ENCODE measurements at places on chromosomes 6 and 20.

DNA sequence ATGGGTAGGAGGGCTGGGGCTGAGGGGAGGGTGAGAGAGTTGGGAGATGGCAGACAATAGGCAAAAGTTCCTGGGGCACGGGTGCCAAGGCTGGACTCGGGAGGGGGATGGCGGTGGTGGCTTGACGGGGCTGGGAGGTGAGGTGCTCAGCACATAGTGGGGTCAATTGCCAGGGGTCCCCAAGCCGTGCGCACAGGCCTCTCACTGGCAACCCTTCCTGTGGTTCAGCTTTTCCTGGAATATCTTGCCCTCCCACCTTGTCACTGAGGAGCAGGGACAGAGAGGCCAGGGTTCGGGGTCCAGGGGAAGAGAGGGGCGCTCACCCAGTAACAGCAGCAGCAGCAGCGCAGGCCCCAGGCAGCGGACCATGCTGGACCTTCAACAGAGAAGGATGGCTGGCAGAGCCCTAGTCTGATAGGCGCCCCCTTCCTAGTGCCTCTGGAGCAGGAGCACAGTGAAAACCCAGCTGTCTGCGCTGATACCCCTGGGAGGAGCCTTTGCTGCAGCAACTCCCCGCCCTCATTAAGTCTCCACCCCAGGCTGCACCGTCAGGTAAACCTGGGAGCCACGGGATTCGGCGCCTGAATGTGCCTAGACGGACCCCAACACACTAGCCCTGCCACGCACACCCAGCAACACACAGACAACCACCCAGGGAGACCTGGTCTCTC is at the start of gene GFRA4:
TSS of gene GFRA4 (minus strand) at position 369 of the 671 bp plus-strand sequence. CDS start at position 369, 0 bp downstream.
- no peak for DNase-seq

- DNase-seq: no peak
Observed at GRCh38 chr6:51531623-51532022, 555.8 kb downstream of the PKHD1 start.

GRCh38 chr20:25030649-25031207 is 27.2 kb downstream of the ACSS1 start:
- no peak for DNase-seq

DNA sequence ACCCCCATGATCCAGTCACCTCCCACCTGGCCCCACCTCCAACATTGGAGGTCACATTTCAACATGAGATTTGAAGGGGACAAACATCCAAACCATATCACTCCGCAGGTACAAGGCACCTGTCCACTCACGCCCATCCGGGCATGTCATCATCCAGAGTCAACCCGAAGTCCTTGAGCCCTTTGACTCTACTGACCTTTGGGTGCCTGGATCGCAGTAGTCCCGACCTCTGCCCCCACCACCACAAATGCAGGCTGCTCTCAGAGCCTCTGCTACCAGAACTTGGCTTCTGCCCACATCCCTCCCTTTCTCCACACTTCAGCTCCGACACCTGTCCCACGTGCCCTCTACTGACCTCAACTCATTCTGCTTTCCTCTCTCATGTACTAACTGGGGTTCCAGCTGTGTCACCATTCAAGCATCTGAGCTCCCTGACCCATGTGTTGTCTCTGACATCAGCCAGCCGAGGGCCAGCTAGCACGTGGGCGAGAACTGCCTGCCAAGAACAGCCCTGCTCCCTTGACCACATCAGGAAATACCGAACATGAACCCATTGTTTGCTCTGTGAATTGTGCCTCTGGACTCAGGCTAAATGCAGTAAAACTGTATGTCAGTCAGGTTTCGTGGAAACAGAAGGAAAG is 498.3 kb upstream of the SULF2 start:
- no peak for DNase-seq

GRCh38 chr6:44050872-44051505 is 76.3 kb downstream of the MRPL14 start:
- DNase-seq: no peak

GRCh38 chr6:87397656-87398055 is 10.1 kb upstream of the CFAP206 start:
- no peak for DNase-seq

GRCh38 chr20:56945057-56945456 is 316.0 kb downstream of the TFAP2C start:
- no peak for DNase-seq

DNA sequence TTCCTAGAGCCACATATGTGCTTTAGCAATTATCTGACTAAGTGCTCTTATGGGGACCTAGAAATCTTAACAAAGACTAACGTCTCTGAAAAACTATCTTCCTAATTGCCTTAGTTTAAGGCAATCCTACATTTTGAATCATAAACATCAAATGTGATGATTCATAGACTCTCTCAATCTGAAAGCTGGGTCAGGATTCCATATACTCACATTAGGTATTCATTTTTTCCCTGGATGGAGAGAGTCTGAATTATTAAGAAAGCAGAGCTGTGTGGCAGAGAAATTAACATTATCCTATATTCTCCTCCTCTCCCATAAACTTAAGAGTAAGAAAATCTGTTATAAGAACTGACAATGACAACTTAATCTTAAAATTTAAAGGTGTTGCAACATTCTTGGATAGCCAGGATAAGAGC is 1.6 kb upstream of the PRL start:
- DNase-seq: no peak

DNA sequence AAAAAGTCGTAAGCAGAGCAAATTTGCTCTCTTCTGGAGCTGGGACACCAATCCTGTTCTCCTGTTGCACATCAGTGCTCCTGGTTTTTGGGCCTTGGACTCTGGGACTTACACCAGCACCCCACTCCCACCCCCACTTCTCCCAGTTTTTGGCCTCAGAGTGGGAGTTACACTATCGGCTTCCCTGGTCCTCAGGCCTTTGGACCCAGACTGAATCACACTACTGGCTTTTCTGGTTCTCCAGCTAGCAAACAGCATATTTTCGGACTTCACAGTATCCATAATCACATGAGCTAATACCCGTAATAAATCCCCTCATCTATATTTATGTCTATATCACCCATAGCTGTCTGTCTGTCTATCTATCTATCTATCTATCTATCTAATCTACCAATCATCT is 23.2 kb upstream of the ASCC3 start:
- no peak for DNase-seq

DNA sequence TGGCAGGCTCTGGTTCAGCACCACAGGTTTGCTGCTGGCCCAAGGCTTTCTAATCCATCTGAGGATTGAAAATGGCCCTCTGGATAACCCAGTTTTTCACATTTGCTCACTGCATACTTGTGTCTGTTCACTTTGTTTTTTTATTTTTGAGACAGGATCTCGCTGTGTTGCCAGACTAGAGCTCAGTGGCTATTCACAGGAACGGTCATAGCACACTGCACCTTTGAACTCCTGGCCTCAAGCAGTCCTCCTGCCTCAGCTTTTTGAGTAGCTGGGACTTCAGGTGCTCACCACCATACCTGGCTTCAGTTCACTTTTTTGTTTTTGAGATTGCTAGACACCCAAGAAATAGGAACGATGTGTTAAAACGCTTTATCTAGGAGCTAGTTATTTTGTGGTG is 57.9 kb downstream of the ITCH start:
- no peak for DNase-seq

- no peak for DNase-seq
Observed at GRCh38 chr6:169009628-169010027, 244.0 kb downstream of the THBS2 start.

DNA sequence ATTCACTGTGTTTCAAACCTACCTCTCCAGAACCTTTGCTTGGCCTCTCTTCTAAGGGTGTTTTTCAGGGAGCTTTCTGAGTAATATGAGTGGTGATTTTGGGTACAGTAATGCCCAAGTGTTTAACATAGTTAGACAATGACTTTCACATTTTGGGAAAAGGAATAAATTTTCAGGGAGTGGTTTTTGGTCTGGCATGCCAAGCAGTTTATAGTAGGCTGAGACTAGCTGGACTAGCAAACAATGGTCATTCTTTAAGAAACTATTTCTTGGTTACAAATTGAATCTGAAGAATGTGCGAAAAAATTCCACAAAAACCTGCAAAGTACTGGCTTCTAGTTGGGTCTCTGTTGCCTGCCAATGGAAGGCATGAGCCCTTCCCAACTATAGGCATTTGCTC is 15.4 kb downstream of the FNDC1 start:
- no peak for DNase-seq

- no peak for DNase-seq
Observed at GRCh38 chr20:5705827-5706226, 44.4 kb upstream of the SHLD1 start.

GRCh38 chr6:73644941-73645591 is 8.7 kb downstream of the SLC17A5 start:
- no peak for DNase-seq

- DNase-seq: no peak
Observed at GRCh38 chr6:40586369-40587201, 579 bp downstream of the LRFN2 start.

- DNase-seq: no peak
Observed at GRCh38 chr20:9353916-9354276, 160.5 kb upstream of the LAMP5 start.
